ENCODE measurements at places on chromosomes 1 and 21.

DNA sequence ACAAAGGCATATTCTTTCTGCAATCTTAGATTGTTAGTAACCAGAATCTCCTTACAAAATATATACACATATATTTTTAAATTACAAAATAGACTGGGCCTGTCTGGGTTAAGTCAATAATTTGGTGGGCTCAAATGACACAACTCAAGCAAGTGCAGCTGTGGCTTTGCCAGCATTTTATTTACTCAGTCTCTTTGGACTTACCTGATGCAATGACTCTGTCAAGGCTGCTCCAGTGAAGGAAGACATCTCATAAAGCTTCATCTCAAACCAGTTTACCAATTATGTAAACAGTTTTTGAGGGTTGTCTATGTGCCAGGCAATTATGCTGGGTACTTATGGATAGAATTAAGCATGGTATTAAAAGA is 22.8 kb upstream of the ABCA4 start:
- H3K4me1 ChIP-seq = no peaks in the 10 kb centered on the region
- H3K27me3 ChIP-seq = peaks cover 6% of the 10 kb centered on the region
- no peak overlapping the region for H3K27ac ChIP-seq
- no peaks in the 10 kb centered on the region for H3K36me3 ChIP-seq

DNA sequence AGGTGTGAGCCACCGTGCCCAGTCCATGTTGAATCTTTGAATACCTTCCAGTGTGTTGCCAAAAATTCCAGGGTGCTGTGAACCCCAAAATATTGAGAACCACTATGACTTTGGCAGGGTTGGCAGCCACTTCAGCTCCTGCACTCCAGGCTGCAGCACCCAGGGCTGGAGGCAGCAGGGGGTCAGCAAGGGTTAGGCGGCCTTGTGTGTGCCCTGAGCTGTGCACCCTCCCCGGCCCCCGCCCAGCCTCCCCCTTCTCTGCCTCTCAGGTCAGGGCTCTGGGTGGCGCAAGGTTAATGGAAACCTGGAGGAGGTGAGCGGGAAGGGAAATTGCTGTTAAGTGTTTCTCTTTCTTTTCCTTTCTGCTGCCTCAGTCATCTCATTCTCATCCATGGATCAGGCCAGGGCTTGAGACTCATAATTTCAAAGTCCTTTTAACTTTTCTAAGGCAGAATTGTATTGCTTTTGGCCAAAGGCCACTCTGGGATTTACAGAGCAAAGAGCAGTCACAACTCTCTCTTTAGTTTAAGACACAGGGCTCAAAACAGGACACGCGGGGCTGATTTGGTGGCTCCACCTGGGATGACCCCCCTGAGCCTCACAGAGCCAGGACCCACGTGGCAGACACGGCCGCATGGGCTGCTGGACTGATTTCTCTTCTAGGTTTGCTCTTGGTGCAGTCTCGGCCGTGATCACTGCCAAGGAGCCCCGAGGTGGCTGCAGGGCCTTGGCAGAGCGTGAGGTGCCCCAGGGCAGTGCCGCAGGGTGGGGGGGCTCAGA is 212.3 kb downstream of the PTPRU start:
- no peak for DNase-seq
- H3K36me3 ChIP-seq = no peaks in the 10 kb centered on the region
- H3K4me3 ChIP-seq = no peak overlapping the region
- H3K27me3 ChIP-seq = no peaks in the 10 kb centered on the region
- H3K4me1 ChIP-seq = no peaks in the 10 kb centered on the region

DNA sequence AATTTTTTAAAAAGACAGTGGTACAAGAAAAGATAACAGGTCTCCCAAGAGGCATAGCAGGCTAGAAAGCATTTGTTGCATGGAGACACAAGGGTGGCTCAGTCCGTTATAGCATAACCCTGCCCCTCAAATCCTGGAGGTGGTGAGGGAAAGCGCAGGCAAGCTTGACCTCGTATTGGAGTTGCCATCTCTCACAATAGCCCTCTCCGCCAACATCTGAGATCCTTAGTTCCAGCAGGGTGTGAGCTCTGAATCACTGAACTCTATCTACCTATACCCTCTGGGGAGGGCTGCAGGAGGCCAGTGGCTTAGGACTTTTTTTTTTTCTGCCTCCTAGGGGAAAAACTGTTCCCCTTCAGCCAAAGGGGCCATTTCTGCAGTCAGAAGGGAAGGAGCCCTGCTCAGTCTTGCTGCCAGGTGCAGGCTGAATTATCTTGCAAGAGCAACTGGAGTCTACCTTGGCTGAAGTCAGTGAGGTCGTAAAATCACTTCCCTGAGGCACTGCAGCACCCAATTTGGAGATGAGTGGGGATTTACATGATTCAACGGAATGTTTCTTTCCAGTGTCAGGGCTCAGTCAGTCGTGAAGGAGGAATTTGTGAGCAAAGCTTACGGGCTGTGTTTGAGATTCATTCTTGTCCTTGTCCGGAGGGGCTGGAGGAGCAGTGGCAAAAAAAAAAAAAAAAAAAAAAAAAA is 17.2 kb upstream of the C8A start:
- H3K27ac ChIP-seq = no peak overlapping the region
- H3K4me3 ChIP-seq = no peak overlapping the region
- H3K4me1 ChIP-seq = no peaks in the 10 kb centered on the region

DNA sequence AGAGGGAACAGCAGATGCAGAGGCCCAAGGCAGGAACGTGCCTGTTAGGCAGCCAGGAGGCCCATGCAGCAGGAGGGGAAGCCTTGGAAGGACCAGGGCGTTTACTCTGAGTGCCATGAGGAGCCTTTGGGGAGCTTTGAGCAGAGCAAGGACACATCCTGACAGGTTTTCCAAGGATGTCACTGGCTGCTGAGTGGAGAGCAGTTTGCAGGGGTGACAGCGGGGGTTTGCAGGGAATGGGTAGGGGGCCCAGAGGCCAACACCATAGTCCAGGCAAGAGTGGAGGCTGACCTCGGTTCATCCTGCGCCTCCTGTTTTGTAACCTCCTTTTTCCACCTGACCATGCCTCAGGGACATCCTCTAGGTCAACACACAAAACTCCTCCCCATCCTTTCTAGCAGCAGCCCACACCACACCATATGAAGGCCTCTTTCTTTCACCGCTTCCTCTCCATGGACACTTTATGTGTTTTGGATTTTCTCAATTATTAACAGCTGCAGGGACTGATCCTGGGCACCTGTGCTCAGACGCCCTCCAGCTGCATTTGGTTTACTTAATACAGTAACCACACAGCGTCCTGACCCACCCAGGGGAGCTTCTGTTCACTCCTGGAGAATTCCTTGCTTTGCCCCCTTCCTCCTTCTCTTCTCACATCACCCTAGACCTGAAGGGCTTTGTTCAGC is 528.5 kb downstream of the MATN1 start:
- no peak overlapping the region for H3K27ac ChIP-seq
- peaks cover 26% of the 10 kb centered on the region for H3K4me1 ChIP-seq
- DNase-seq = no peak
- no peaks in the 10 kb centered on the region for H3K36me3 ChIP-seq
- H3K4me3 ChIP-seq = no peak overlapping the region
- peaks cover 10% of the 10 kb centered on the region for H3K27me3 ChIP-seq

- H3K36me3 ChIP-seq = no peaks in the 10 kb centered on the region
- peaks cover 5% of the 10 kb centered on the region for H3K27me3 ChIP-seq
- no peak overlapping the region for H3K4me3 ChIP-seq
- no peak overlapping the region for H3K27ac ChIP-seq
- no peak for DNase-seq
- peaks cover 12% of the 10 kb centered on the region for H3K4me1 ChIP-seq
Measured at GRCh38 chr1:5744341-5744740, 247.9 kb downstream of the NPHP4 start.

DNA sequence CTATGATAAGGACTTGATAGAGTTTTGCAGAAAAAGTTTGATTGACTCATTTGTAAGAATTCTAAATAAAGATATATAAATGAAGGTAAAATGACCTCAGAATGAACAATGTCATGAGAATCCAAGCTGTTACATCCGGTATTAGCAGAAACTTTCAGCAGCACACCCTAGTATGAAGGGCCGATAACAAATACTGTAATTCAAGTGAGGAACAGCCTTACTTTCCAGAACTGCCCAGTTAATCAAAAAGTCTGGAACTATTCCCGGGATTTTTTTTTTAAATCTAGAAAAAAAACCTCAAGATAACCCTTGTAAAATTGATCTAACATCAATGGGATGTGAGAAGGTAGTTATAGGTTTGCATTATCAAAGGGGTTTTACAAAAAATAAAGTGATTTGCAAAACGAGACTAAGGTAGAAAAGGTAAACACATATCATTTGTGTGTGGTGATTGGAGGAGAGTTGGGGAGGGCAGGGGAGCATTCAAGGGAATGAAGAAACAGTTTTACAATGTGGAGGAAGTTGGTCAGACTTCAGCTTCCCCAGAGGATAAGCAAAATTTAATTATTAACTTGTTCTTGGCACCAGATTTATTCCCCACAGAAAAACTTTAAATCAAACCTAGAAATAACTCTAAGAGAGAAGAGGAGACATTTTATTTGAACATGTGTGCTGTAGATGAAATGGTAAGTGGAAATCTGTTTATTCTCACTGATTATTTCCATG is 75.9 kb upstream of the VCAM1 start:
- H3K27me3 ChIP-seq = peaks cover 11% of the 10 kb centered on the region
- no peak overlapping the region for H3K4me3 ChIP-seq
- H3K27ac ChIP-seq = no peak overlapping the region
- DNase-seq = no peak
- H3K36me3 ChIP-seq = no peaks in the 10 kb centered on the region

GRCh38 chr1:199979071-199979470 is 48.4 kb upstream of the NR5A2 start:
- H3K27me3 ChIP-seq = peaks cover 9% of the 10 kb centered on the region
- H3K27ac ChIP-seq = no peak overlapping the region
- H3K36me3 ChIP-seq = no peaks in the 10 kb centered on the region
- no peak overlapping the region for H3K4me3 ChIP-seq
- no peaks in the 10 kb centered on the region for H3K4me1 ChIP-seq
- no peak for DNase-seq

GRCh38 chr1:161382214-161383019 is 14.7 kb upstream of the CFAP126 start:
- no peaks in the 10 kb centered on the region for H3K27me3 ChIP-seq
- peaks cover 17% of the 10 kb centered on the region for H3K4me1 ChIP-seq
- no peak overlapping the region for H3K4me3 ChIP-seq
- H3K27ac ChIP-seq = no peak overlapping the region
- peaks cover 2% of the 10 kb centered on the region for H3K36me3 ChIP-seq

DNA sequence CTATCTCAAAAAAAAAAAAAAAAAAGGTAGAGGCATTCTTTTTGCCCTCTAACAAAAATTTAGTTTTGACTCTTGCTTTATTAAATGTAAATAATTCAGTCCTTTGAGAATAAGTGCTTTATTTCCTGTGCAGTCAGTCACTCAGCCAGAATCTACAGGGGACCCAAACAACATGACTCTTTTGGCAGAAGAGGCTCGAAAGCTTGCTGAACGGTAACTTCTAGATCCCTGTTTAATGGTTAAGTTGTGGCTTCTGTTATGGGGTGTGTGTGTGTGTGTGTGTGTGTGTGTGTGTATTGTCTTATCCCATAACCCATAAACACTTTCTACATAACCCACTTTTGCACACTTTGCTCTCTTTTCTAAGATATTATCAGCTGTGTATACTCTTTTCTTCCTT is 54.9 kb upstream of the LAMC2 start:
- H3K4me3 ChIP-seq = no peak overlapping the region
- DNase-seq = no peak
- no peaks in the 10 kb centered on the region for H3K36me3 ChIP-seq
- H3K4me1 ChIP-seq = no peaks in the 10 kb centered on the region
- H3K27me3 ChIP-seq = peaks cover 10% of the 10 kb centered on the region
- H3K27ac ChIP-seq = no peak overlapping the region

DNA sequence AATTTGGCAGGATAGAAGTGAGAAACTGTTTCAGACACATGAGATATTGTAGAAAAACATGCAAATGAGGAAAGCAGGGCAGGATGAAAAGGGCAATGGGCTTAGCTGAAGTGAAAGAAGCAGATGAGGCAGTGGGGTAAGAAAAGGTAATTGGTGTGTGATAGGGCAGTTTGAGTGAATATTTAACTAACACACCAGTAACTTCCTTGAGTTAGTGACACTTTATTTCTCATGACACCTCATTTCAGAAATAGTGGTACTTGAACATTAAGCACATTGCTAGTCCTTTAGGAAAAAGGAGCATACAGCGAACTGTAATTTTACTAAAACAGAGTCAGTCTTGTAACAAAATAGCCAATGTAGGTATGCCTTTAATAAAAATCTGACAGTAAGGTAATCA is 415.0 kb downstream of the DPYD start:
- H3K4me3 ChIP-seq = no peak overlapping the region
- no peaks in the 10 kb centered on the region for H3K27me3 ChIP-seq
- H3K27ac ChIP-seq = no peak overlapping the region
- no peaks in the 10 kb centered on the region for H3K4me1 ChIP-seq
- DNase-seq = no peak
- peaks cover 4% of the 10 kb centered on the region for H3K36me3 ChIP-seq

- DNase-seq = no peak
- no peak overlapping the region for H3K4me3 ChIP-seq
- H3K4me1 ChIP-seq = peaks cover 12% of the 10 kb centered on the region
- H3K27me3 ChIP-seq = no peaks in the 10 kb centered on the region
- H3K27ac ChIP-seq = no peak overlapping the region
Measured at GRCh38 chr21:29351691-29352090, 53.0 kb downstream of the BACH1 start.

GRCh38 chr1:203480525-203481084 is 5.0 kb downstream of the PRELP start:
- no peak overlapping the region for H3K4me3 ChIP-seq
- H3K27me3 ChIP-seq = peaks cover 21% of the 10 kb centered on the region
- no peak overlapping the region for H3K27ac ChIP-seq
- DNase-seq = peak; percentile 68

DNA sequence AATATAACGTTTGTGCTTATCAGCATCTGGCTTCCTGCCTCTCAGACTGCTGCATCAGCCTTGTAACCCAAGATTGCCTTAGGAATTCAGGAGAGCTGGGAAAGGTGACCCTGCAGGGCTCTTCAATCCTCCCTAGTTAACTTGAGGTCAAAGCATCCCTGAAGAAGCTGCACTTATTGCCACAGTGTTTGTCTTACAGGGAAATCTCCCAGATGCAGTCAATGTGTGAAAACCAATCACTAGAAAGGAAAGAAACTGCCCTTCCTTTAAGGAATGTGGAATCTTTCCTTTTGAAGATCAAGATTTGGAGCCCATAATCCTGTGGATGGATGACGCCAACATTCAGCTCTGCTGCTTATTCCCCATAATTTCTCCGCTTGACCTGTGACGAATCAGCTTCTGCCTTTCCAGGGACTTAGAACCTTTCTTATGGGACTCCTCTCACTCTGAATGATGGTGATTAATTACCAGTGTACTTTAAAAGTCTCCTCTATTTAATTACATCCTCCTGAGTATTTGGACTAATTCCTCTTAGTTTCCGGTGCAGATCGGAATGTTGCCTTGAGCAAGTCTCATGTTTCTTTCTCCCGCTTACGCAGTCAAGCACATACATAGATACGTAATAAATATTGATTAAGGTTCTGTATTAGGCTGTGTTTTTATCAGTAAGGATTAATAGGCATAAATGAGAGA is 14.4 kb downstream of the ADAMTS5 start:
- no peaks in the 10 kb centered on the region for H3K36me3 ChIP-seq
- DNase-seq = no peak
- H3K27me3 ChIP-seq = no peaks in the 10 kb centered on the region
- no peak overlapping the region for H3K27ac ChIP-seq

- H3K27ac ChIP-seq = no peak overlapping the region
- no peaks in the 10 kb centered on the region for H3K4me1 ChIP-seq
- no peak overlapping the region for H3K4me3 ChIP-seq
- no peaks in the 10 kb centered on the region for H3K36me3 ChIP-seq
Measured at GRCh38 chr1:79716447-79716846, 709.9 kb upstream of the ADGRL4 start.

- H3K36me3 ChIP-seq = no peaks in the 10 kb centered on the region
- H3K4me1 ChIP-seq = no peaks in the 10 kb centered on the region
- no peak for DNase-seq
- H3K4me3 ChIP-seq = no peak overlapping the region
Measured at GRCh38 chr1:83077411-83077810, 921.5 kb downstream of the TTLL7 start.
